ENCODE measurements at places on chromosomes 7 and 10.

DNA sequence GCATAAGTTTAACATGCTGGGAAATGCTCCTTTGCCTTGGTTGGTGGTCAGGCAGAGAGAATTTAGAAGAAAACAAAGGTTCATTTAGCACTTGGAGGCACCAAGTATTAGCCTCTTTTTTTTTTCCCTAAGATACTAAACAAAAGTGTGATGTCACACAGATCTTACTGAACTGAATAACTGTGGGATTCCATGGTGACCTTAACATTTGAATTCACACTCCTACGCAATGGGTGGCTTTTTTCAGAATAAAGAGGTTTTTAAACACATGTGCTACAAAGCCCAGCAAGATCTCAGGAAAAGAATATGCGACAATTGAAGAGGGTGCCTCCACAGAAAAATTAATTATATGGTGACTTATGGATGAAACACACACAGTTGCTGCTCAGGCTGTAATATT is 133.4 kb upstream of the ABCB5 start:
- DNase-seq: no peak

DNA sequence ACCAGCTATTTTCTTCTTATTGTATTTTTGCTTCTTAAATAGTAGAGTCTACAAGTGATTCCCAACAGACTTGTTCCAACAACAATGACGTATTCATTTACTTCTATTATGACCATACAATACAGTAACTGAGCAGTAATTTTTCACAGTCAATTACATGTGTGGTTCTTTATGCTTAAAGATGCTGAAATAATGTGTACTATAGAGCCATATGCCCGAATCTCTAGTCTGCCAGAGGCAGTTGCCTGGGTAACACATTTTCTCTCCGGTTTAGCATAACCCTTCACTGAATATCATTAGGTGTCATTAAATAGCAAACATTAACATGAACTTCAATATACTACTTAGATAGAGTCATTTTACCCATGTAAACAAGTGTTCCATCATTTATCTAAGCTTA is 75.0 kb downstream of the SLC25A13 start:
- no peak for DNase-seq

GRCh38 chr10:128575761-128576160 is 449.5 kb upstream of the MKI67 start:
- DNase-seq: no peak

GRCh38 chr7:28626624-28627262 is 214.4 kb downstream of the CREB5 start:
- no peak for DNase-seq

DNA sequence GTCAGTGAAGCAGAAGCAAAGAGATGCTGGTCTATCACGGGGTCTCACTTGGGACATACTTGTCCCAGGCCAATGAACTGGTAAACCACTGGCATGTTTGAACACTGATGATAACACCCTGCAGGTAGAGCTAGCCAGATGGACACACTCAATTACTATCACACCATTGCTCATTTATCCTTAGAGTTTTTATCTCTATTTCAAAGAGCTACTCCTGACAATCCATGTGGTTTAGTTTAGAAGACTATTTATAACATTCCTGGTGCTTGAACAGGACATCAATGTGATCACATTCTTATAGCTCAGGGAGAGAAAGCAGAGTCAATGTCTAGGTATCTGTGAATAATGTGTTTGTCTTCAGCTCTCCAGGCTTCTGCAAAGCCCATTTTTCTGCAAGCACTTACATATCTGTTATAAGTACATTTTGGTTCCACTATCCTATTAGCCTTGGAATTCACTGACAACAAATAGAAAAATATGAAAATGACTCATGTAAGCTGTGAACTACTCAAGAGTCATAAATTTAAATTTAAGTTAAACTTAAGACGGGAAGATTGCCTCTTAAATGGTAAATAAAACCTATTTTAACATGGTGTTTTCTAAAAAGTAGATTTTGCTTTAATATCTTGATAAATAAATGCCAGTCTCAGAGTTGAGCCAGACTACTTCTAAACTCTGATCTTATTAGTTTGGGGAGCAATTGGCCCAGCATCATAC is 106.7 kb upstream of the MBL2 start:
- DNase-seq: no peak

DNA sequence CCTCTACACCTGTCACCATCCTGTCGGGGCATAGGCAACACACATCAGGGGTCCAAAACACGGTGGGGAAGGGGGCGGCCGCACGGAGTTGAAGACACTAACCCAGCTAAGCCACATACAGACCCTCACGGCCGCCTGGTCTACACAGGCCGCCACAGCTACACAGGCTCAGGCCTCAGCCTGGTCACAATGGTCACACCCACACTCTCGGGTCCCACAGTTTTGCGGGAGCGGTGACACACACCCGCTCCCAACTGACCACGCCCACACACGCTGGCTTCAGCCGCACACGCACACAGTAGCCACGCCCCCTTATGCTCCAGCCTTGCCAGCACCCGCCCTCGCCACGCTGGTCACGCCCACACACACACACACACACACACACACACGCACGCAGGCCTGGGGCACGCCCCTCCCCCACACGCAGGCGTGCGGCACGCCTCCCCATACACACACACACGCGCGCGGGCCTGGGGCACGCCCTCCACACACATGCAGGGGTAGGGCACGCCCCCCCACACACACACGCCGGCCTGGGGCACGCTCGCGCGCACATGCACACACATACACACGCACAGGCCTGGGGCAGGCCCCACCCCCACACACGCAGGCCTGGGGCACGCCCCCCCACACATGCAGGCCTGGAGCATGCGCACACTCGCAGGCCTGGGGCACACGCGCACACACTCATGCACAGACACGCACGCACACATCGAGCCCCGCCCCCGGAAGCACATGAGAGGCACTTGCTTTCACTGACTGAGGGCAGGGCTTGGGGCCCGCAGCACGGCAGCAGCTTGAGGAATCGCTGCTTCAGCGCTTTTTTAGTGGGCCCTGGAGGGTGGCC is 12.3 kb upstream of the OGA start:
- DNase-seq: peak; percentile 87

DNA sequence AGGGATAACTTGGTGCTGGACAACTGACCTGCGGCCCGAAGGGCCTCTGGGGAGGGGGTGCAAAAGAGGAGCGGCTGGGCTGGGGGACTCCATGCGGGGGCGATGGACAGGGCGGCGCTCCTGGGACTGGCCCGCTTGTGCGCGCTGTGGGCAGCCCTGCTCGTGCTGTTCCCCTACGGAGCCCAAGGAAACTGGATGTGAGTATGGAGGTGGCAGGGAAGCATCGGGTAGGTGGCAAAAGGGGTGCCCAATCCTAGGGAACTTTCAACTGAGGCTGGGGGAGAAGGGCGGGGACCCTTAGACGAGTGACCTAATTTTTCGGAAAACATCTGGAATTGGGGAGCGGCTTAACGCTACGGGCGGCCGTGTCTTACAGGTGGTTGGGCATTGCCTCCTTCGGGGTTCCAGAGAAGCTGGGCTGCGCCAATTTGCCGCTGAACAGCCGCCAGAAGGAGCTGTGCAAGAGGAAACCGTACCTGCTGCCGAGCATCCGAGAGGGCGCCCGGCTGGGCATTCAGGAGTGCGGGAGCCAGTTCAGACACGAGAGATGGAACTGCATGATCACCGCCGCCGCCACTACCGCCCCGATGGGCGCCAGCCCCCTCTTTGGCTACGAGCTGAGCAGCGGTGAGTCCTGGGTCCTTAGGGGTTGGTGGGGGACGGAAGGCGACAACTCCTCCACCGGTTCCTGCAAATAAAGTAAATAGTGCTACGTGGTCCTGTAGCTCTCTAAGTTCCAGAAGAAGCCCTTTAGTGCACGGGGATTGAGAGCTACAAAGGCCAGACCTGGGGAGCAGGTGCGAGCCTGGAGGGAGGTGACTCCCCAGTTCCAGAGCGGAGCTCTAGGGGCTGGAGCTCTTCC is 622 bp downstream of the WNT16 start:
- no peak for DNase-seq

DNA sequence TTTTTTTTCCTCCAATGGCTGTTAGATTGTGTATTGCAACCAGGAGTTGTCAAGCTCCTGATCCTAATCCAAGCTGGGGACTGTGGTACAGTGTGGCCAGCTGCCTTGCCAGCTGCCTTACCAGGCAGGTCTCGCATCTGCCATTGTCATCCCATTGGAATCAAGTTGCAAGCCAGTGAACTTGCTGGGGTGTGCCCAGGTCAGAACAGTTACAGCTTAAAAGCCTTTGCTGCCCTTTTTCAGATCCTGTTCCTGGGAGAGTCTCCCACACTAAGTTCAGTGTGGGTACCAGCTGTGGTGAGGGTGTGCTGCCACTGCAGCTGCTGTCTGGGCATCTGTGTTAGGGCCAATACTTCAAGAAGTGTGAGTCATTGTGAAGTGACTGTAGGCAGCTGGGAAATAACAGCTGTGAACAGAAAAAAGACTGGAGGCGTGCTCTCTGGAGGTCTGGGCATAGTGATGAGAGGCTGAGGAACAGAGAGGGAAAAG is 72.8 kb downstream of the CCNY start:
- no peak for DNase-seq

DNA sequence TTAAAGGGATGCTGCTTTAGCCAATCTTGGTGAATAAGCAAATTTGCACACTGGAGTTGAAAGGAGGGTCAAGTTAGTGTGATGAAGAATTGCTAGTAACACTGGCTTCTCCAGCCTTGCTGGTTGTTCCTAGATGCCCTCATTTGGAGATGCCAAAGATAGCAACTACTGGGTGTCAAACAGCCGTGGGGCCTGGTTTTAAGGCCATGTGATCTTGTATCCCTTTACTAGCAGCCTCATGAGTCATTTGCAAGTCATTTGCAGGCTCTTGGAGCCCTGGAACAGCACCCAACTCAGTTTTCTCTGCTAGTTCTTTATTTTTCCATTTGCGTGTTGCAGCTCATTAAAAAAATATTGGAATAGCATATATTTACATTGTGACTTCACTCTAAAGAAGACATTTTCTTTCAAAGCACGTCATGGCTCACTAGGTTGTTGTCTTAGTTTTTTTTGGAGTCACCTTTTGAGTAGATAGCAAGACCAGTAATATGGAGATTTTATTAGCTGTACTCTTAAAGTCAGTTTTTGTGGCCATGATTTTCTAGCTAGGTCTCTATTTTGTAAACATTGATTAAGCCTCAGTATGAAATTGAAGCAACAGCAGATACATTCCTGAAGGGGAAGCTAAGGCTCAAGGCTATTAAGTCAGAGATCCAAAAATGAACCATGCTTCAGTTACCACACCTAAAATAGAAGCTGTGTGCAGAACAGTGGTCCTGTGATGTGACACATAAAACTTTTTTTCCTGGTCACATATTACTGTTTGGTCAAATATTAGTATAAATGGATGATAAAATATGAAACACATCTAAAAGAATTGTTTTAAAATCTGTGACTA is 1.3 kb downstream of the LSMEM1 start:
- DNase-seq: no peak

DNA sequence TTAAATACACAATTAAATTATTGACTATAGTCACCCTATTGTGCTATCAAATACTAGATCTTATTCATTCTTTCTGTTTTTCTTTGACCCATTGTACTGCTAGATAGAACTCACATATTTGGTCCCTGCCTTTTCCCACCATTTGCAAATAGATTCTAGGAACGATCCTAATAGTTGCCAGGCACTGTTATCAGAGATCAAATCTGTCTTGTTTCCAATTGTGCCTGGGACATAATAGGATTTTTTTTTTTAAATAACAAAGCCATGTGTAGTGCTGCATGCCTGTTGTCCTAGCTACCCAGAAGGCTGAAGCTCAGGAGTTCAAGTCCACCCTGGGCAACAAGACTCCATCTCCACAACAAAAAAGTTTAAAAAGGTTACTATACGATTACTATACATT is 72.0 kb downstream of the C1GALT1 start:
- no peak for DNase-seq

DNA sequence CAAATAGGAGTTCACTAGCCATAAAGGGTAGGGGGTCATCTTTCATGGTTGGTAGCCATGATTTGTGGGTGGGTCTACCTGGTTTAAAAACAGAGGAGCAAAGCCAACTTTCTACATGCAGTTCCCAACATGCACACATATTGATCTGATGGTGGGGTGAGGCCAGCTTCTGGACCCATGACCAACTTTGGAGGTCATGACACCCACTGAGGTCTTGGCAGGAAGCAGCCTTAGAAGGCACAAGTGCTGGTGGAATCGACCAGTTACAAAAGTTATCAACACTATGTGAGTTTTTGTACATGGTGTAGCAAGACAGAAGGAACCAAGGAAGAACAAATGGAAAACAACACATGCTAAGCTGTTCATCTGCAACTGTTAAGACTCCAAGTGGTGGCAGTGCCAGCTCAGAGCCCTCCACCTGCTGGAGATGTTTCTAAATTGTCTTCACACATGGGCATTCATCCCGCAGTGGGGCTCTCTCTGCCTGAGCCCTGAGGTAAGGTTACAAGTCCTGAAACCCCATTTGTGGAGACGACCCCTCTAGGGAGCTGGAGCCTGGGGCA is 101.1 kb upstream of the TCF7L2 start:
- DNase-seq: no peak

GRCh38 chr7:74002474-74003017 is 25.4 kb upstream of the ELN start:
- DNase-seq: no peak

DNA sequence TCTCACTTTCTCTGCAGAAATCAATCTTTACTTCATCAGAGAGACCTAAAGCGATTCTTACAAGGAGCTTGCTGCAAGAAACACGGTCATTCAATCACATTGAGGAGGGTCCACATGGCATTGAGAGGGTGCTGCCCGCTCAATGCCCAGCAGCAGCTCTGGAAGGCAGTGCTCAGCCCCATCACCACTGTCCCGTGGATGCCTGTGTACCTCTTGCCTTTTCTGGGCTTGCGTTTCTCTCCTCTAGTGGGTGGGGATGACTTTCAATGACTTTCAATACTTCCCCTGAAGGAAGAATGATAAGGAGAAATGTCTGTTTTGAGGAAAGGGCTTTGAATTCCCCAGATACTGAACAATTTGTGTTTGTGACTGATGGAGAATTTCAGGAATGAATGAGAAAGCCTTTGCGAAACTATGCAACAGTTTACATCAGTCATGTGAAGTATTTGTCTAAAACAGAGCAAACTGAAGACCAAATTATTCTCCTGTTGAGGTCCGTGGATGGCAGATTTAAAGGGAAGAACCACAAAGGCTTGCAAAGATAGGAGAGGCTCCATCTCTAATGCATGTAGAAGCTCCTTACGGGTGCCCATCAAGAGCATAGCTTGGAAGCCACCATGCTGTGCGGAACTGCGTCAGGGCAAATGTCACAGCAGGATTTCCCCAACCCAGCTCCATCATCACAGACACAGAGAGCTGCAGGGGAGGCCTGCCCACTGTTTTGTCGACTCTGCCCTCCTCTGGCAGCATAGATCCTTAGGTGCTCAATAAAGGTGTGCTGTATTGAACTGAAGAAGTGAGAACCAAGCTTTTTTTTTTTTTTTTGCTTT is 6.6 kb upstream of the ZNF22 start:
- no peak for DNase-seq

All from NCI-H1048 (cell line).